ENCODE measurements at places on chromosomes 6 and 20.

GRCh38 chr6:142011775-142012174, 121.0 kb upstream of the GJE1 start:
- DNase-seq = no peak

DNA sequence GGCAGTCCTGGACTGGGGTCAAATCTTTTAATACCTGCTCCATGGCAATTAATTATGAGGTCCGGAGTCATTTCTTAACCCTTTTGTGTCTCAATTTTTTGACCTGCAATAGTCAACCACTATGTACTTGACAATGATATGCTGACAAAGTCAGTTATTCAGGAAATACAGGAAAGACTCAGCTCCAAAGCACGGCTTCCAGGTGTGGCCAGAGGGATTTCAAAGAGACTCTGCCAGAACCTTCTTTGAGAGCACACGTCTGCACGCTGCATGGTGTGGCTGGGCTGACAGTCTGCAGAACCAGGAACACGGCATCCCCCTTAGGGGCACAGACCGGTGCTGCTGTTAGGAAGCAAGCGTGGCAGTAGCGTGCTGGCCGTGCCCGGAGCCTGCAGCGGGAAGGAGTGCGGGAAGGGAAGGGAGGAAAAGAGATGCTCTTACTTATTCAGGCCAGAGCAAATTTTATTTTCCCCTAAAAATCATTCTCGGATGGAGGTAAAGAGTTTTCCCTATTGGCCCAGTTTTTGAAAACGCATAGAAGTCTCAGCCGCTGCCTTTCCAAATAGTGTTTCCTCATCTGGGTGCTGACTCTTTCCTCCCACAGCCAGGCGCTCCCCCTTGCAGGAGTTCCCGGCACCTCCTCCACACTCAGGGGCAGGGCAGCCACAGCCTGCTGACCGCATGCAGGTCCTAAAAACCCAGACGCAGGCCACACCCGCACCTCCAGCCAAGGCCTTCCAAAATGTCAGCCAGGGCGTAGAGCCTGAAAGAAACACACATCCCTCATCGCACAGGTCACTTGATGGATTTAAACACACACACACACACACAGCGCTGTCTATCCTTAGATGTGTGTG, 187.4 kb upstream of the SNX9 start:
- no peak for DNase-seq

DNA sequence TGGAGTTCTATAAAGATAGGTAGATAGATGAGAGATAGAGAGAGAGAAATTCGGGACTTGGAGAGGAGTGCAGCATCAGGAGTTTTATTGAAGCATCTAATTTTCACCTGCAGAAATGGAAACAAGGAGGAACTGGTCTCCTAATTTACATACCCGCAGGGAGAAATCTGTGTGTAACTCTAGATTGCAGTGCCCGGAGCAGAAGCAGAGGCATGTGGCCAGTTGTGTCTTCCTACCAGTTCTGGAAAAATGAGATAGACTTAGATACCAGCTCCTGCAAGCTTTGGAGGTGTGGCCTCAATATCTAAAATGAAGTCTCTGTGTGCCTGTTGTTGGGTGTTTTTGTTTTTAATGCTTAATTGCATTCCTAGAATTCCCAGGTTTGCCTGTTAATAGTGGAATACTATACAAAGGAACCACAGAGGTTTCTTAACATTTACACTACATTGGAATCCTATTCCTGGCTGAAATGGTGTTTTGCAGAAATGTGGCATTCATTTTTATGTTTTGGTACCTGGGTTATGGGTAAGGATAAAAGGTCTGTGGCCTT, 57.4 kb downstream of the DTD1 start:
- no peak for DNase-seq

GRCh38 chr20:8126181-8126580, 5.9 kb upstream of the PLCB1 start:
- DNase-seq = no peak

GRCh38 chr6:56706981-56707726, 64.5 kb upstream of the DST start:
- no peak for DNase-seq

DNA sequence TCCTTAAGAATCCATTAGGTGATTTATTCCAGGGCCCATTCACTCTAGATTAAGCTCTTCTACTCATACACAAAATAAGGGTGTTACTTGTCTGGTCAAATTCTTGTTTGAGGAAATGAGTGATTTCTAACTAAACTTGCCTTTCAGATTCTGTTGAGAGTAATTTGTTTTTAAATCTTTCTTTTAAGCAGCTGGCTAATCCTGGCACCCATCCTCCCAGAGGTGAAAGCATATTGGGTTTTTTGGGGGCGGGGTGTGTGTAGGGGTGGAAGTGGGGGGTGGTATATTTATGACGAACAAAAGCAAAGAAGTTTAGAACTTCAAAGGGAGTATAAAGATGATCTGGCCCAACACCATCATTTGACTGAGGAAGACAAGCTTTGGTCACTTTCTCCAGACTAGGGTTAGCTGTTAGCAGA, 94.7 kb downstream of the RTN4IP1 start:
- peak; percentile 51 for DNase-seq

- DNase-seq = no peak
These were observed 10.1 kb downstream of the CRISP1 start for GRCh38 chr6:49856282-49856681.

DNA sequence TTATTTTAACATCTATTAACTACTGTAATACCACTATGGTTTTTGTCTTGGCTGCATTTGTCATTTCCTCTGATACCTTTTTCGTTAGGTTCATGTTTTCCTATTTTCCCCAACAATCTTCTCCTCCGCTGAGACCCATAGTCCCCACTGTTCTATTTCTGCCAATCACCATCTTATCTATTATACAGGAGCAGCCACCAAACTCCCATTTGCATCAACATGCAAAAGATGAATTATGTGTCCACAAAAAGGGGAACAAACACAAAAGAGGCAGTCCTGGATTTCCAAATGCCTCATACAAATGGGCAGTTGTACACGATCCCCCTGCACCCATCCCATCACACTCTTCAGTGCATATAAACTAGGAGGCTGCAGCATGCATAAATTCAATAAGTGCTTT, 121.7 kb upstream of the MYLIP start:
- no peak for DNase-seq

DNA sequence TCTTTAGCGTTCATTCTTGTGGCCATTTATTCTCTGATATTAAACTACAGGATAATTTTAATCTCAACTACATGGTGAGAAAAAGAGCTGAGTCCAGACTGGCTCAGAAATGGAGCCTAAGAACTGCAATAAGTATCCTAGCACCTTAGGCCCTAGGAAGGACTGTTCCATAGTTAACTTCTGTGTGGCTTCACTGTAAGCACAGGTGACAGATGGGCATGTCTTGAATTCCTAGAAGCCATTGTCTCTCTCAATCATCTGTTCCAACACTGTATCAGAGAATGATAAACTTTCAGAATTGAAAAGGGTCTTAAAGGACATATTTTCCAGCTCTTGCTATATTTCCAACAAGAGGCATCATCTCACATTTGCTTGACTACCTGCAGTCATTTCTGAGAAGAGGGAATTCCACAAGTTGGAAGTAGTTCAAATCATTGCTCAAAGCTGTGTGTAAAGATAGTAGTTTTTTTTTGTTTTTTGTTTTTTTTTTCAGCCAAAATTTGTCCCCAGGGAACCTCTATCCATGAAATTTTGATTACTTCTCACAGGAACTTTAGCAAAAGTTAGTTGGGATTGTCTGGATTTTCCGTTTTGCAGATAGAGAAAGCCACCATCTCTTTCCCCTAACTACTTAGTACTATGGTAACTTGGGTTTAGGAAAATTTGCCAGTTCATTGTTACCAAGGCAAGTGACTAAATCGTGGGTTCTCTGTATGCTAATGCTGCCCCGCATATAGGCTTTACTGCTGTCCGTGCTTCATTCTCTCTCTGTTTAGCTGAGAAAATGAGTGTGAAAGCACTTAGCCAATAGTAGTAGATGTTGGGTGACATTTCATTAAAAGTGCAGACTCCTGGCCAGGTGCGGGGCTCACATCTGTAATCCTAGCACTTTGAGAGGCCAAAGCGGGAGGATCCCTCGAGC, 47.2 kb downstream of the KCNS1 start:
- no peak for DNase-seq

- peak; percentile 41 for DNase-seq
These were observed 18.6 kb downstream of the FARS2 start for GRCh38 chr6:5279891-5280338.

- DNase-seq = no peak
These were observed 99.0 kb upstream of the LGSN start for GRCh38 chr6:63418741-63419140.

- no peak for DNase-seq
These were observed 8.8 kb downstream of the MDFI start for GRCh38 chr6:41647061-41647511.

- no peak for DNase-seq
These were observed 10.7 kb upstream of the SLCO4A1 start for GRCh38 chr20:62631336-62632308.

- DNase-seq = no peak
These were observed 263.2 kb upstream of the NT5E start for GRCh38 chr6:85186546-85187175.

DNA sequence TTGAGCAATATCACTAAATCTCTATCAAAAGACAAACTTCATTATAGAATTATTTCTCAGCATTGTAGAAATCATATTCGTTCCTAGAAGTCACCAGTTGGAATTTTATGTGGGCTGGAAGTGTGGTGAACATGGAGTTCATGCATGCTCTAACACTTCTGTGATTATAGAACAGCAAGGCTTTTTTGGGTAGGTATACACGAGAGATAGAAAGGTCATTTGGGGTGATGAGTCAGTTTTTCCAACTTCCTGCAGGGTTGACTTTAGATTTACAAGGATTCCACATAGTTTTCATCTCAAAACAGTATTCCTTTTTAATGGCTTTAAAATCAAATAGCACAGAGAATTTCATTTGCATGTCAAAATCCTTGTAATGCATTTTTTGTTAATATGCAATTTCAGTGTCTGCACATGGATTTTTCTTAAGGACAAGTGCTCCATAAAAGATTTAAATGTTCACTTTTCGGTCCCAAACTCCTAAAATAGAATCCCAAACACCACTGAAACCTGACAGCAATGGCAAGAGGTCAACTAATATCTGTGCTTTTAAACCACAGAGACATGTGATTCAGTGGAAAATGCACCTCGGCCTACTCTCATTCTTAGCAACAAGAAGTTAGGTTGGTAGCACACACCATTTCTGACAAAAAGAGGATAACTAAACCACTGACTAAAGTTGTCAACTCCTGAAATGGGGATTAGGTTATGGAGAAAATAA, 211.0 kb downstream of the MOXD1 start:
- DNase-seq = no peak

GRCh38 chr20:53828682-53829254, 235.1 kb upstream of the ZNF217 start:
- no peak for DNase-seq

- no peak for DNase-seq
These were observed 300.9 kb downstream of the DHX35 start for GRCh38 chr20:39263076-39263475.

- DNase-seq = no peak
These were observed 37.2 kb upstream of the HACE1 start for GRCh38 chr6:104896914-104897313.

- no peak for DNase-seq
These were observed 102.5 kb upstream of the BEND6 start for GRCh38 chr6:56852260-56853010.

DNA sequence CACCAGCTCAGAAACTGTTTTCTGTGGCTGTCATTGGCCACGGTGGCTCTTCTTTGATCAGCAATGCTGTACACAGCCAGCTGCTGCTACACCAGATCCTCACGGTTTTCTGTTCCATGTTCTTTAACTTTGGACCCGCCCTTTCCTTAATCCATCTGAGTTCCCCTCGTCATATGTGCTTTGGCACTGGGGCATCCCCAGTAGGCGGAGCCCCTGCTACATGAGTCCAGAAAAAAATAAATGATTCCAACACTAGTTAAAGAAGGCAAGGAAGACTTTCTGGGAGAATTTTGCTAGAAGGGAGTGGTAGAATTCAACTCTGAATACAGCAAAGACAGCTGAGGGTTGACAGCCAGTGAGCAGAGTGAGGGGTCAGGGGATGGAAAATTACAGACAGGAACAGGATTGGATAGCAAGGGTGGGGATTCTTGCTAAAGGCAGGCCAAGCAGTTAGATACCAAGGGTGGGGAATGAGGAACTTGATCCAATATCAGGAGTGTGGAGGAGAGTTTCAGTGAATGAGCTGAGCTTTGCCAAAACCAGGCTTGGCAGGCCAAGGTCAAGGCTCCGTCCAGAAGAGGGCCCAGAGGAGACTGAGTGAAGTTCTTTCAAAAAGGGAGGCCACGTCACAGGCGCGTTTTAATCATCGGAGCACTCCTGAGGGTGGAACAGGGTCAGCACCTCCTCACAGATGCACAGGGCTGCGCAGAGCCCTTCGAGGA, 391.8 kb downstream of the CDH4 start:
- DNase-seq = no peak

- no peak for DNase-seq
These were observed 139.6 kb downstream of the ZMYND8 start for GRCh38 chr20:47216819-47217410.

DNA sequence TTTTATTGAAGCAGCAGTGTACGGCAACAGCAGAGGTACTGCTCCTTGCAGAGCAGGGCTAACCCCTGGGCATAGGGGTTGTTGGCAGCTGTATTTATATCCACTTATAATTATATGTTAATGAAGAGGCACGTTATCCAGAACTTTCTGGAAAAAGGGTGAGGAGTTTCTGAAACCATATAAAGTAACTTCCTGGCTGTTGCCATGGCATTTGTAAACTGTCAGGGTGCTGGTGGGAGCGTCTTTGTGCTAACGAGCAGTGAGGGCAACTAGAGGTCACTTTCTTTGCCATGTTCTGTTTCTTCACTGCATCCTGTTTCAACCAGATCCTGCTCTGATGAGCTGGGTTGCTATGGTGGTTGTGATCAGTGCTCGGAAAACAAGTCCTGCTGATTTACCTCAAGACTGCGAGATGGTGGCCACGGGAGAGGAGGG, 11.1 kb upstream of the ARFGEF2 start:
- peak; percentile 25 for DNase-seq

- peak; percentile 75 for DNase-seq
These were observed 55.0 kb downstream of the TRIM38 start for GRCh38 chr6:26017632-26017966.

- no peak for DNase-seq
These were observed 41.1 kb upstream of the CST5 start for GRCh38 chr20:23920408-23921325.

- DNase-seq = no peak
These were observed 36.2 kb upstream of the HCRTR2 start for GRCh38 chr6:55137929-55138693.

GRCh38 chr20:60669211-60669610, 582.9 kb upstream of the CDH4 start:
- DNase-seq = no peak

- DNase-seq = peak; percentile 62
These were observed 10.6 kb downstream of the RPS10 start for GRCh38 chr6:34414999-34415858.

GRCh38 chr20:40883097-40883496, 145.5 kb upstream of the TOP1 start:
- no peak for DNase-seq

GRCh38 chr6:34837528-34837927, 45.6 kb downstream of the BLTP3A start:
- no peak for DNase-seq

DNA sequence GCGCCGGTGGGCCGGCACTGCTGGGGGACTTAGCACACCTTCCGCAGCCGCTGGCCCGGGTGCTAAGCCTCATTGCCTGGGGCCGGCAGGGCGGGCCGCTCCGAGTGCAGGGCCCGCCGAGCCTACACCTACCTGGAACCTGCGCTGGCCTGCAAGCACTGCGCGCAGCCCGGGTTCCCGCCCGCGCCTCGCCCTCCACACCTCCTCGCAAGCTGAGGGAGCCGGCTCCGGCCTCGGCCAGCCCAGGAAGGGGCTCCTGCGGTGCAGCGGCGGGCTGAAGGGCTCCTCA, 10.7 kb upstream of the MPC1 start:
- DNase-seq = no peak

GRCh38 chr20:1313236-1313964, 15.5 kb downstream of the SDCBP2 start:
- peak; percentile 62 for DNase-seq
